Suppressor macrophage treated with lipopolysaccharide for 4 hours (primary cell): ENCODE measurements at places on chromosomes 7 and 10.

DNA sequence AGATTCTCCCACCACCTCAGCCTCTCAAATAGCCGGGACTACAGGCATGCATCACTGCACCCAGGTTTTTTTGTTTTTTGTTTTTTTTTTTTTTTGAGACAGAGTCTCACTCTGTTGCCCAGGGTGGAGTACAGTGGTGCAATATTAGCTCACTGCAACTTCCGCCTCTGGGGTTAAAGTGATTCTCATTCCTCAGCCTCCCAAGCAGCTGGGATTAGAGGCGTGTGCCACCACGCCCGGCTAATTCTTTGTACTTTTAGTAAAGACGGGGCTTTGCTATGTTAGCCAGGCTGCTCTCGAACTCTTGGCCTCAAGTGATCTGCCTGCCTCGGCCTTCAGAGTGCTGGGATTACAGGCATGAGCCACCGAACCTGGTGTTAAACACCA lies 107.5 kb upstream of the KIF5B start:
- DNase-seq = no peak

DNA sequence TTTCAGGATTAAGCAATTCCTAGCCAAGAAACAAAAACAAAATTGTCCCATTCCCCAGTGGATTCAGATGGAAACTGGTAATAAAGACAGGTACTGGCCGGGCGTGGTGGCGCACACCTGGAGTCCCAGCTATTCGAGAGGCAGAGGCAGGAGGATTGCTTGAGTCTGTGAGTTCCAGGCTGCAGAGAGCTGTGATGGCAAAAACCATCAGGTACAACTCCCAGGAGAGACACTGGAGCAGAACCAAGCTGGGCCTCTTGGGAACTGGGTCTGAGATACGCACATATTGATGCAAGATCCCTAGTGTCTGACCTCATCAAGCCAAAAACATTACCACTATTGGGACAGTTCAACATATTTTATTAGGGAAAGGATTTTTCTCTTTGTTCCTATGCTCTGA lies 84.0 kb upstream of the ANLN start:
- DNase-seq = no peak

DNA sequence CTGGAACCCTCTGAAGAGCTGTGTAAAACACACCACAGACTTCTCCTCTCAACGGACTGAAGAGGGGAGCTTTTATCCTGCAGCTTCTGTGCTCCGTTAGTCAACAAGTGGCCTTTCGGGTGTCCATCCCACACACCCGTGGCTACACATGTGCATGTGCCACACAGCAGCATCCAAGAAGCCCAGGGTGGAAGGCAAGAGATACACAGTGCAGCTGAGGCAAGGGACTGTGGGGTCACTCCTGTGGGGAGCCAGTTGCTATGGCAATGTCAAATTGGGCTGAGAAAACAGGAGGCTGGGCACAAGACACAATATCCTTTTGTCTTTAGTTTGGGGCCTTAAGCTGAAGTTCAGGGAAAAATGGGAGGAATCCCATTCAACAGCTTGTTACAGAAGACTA lies 28.7 kb downstream of the NET1 start:
- no peak for DNase-seq

DNA sequence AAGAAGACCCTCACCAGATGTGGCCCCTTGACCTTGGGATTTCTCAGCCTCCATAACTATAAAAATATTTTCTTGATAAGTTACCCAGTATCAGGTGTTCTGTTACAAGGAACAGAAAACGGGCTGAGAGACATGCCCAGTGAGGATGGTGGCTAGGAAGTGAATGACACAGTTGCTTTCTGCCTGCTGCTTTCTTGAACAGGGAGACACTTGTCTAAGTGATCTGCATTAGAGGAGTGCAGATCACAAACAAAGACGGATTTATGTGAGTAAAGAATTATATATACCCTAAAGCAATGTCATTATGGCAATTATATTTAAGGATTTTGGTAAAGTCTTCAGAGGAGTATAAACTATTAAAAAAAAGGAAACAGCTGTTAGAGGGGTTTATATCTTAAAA lies 169.2 kb upstream of the AHR start:
- no peak for DNase-seq
